ENCODE measurements at places on chromosomes 7 and 10. TPM values are rescaled to one million over a fixed set of nuclear protein-coding genes. Genes with fewer than 3 reads are reported as not detected.

- no peak for DNase-seq
These were observed 73.3 kb downstream of the RALA start for GRCh38 chr7:39696631-39697030.

DNA sequence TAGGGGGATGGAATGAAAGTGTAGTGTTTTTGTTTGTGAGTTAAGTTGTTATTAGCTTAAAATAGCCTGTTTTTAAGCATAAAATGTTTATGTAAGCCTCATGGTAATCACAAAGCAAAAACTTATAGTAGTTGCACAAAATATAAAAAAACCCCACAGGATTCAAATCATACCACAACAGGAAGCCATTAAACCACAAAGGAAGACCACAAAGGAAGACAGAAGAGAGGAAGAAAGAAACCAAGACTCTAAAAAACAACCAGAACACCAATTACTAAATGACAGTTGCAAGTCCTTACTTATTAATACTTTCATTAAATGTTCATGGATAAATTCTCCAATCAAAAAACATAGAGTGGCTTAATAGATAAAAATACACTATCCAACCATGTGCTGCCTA is 63.6 kb downstream of the ANKRD7 start:
- no peak for DNase-seq

GRCh38 chr10:97854743-97855142 is 5.1 kb downstream of the GOLGA7B start:
- DNase-seq = no peak

GRCh38 chr7:72321637-72322036 is 90.5 kb downstream of the CALN1 start:
- no peak for DNase-seq

DNA sequence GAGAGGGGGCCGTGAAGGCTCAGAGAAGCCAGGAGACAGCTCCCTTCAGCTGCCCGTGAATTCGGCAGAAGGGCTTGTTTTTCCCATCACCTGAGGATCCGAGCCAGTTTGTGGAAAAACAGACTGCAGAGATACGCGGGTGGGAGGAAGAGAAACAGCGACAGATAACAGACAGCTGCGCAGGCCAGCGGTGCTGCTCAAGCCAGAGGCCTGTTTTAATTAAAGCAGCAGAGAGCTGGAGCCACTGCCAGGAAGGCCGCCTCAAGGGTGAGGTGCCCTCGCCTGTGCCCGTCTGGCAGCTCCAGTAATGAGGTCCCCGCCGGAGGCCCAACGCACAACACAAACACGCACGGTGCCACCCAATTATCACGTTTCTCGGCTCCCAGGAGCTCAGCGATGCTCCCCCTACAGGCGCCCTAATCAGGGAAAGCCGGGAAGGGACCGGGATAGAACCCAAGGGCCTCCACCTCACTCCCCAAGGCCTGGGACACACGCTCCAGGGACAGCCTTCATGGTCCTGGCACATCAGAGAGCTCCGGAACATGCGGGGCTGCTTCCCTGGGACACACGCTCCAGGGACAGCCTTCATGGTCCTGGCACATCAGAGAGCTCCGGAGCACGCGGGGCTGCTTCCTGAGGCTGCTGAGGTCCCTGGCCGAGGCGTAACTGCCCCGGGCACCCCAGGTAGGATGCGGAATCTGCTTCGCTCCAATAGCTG is 60.6 kb upstream of the DNAAF5 start:
- DNase-seq = no peak

DNA sequence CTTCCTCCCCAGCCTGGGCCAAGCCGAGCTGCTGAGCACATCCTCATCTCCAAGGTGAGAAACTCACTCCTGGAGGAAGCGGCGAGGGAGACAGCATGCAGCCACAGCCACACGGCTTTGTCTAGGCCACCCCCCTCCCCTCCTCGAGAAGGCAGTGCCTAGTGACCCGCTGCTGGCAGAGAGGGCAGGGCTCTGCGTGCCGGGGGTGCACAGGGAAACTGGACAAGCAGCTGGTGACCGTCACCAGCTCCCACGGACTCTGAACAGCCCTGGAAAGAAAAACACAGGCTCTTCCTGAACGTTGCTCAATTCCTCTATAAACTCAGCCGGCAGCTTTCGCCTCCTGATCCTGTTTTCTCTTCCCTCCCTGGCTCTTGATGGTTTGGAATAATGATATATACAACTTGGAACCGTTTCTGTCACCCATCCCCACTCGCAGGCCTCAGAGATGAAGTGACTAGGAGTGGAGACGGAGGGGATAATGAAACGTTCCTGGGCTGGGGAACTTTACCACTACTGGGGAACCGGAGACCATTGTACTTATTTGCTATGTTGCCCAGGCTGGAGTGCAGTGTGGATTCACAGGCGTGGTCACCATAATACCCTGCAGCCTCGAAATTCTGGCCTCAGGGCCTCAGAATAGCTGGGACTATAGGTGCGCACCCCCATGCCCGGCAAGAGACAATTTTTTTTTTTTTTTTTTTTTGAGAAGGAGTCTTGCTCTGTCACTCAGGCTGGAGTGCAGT is 19.3 kb downstream of the PAPOLB start:
- peak; percentile 13 for DNase-seq

The CALHM2 gene
- polyA plus RNA-seq = 7.9 TPM
